Smooth muscle cell of the coronary artery (primary cell): ENCODE measurements at places on chromosomes 11 and 22. TPM values are rescaled to one million over a fixed set of nuclear protein-coding genes. Genes with fewer than 3 reads are reported as not detected.

Gene OSBPL5
- total RNA-seq: 24.8 and 39.8 TPM in 2 replicates

Gene PRR33
- total RNA-seq: not detected in 2 replicates

Gene PTS
- 23.4 and 36.2 TPM in 2 replicates for total RNA-seq

Gene CRYBA4
- not detected in 2 replicates for total RNA-seq

Gene MIF
- total RNA-seq: 300 and 504 TPM in 2 replicates

Gene VWCE
- total RNA-seq: 0.38 and 3.3 TPM in 2 replicates

Gene TMPRSS5
- total RNA-seq: 0.08 TPM in 1 of 2 replicates, not detected in the other

Gene RIBC2
- 0.08 and 0.12 TPM in 2 replicates for total RNA-seq

Gene RSF1
- total RNA-seq: 27.9 and 36.2 TPM in 2 replicates

Gene GLYATL2
- 0.53 TPM in 1 of 2 replicates, not detected in the other for total RNA-seq

Gene WBP2NL
- total RNA-seq: 0.23 and 0.30 TPM in 2 replicates

Gene RBM4B
- total RNA-seq: 19.8 and 35.5 TPM in 2 replicates

Gene OR6T1
- not detected in 2 replicates for total RNA-seq

Gene APOBEC3F
- 5.3 and 8.1 TPM in 2 replicates for total RNA-seq

Gene SLC6A5
- not detected in 2 replicates for total RNA-seq

Gene ENTHD1
- total RNA-seq: not detected in 2 replicates

Gene EI24
- 76.6 and 98.1 TPM in 2 replicates for total RNA-seq

Gene WNT11
- 0.75 and 3.2 TPM in 2 replicates for total RNA-seq

Gene VPREB1
- not detected in 2 replicates for total RNA-seq

Gene ARL14EP
- total RNA-seq: 18.0 and 25.9 TPM in 2 replicates

Gene IRF7
- total RNA-seq: 3.7 and 7.7 TPM in 2 replicates

Gene LARGE2
- 0.08 TPM in 1 of 2 replicates, not detected in the other for total RNA-seq

Gene RAB38
- total RNA-seq: 1.1 and 1.4 TPM in 2 replicates

Gene SHISAL1
- 2.5 and 6.5 TPM in 2 replicates for total RNA-seq

Gene TRIM48
- total RNA-seq: not detected in 2 replicates

Gene ROBO4
- 0.35 and 0.53 TPM in 2 replicates for total RNA-seq

Gene FGF19
- not detected in 2 replicates for total RNA-seq

Gene KRTAP5-1
- not detected in 2 replicates for total RNA-seq

Gene MUC5AC
- not detected in 2 replicates for total RNA-seq

Gene LIF
- total RNA-seq: 4.6 and 13.3 TPM in 2 replicates

Gene CDC42EP1
- 3.2 and 15.3 TPM in 2 replicates for total RNA-seq

Gene PATE4
- not detected in 2 replicates for total RNA-seq

Gene PANX2
- 0.35 and 0.98 TPM in 2 replicates for total RNA-seq

Gene MS4A15
- total RNA-seq: not detected in 2 replicates

Gene MUC6
- total RNA-seq: not detected in 2 replicates

Gene WDR74
- 57.8 and 63.7 TPM in 2 replicates for total RNA-seq

Gene HEPN1
- 0.08 TPM in 1 of 2 replicates, not detected in the other for total RNA-seq

Gene PTPRCAP
- 0.23 and 0.30 TPM in 2 replicates for total RNA-seq

Gene ACRV1
- total RNA-seq: not detected in 2 replicates

Gene SLC35F2
- 4.1 and 23.5 TPM in 2 replicates for total RNA-seq

Gene NLRP10
- 0.23 and 0.68 TPM in 2 replicates for total RNA-seq

Gene MPEG1
- total RNA-seq: not detected in 2 replicates

Gene SCGB2A2
- total RNA-seq: not detected in 2 replicates

Gene CERK
- total RNA-seq: 32.6 and 47.6 TPM in 2 replicates

Gene FAM181B
- not detected in 2 replicates for total RNA-seq

Gene OR4C11
- under 0.01 TPM in 1 of 2 replicates, not detected in the other for total RNA-seq

Gene MOGAT2
- total RNA-seq: not detected in 2 replicates

Gene TSGA10IP
- total RNA-seq: not detected in 2 replicates

Gene LRRC74B
- total RNA-seq: not detected in 2 replicates

Gene POLA2
- 3.4 and 3.9 TPM in 2 replicates for total RNA-seq

Gene HDAC10
- total RNA-seq: 11.8 and 30.0 TPM in 2 replicates

Gene OR56A1
- not detected in 2 replicates for total RNA-seq
